Esophagus (tissue), 2 donors: ENCODE measurements at places on chromosomes 1 and 21. TPM values are rescaled to one million over a fixed set of nuclear protein-coding genes. Genes with fewer than 3 reads are reported as not detected.

Gene NBPF20
- 0.47 TPM for polyA plus RNA-seq

Gene SNIP1
- 4.3 TPM for polyA plus RNA-seq

Gene AADACL3
- not detected for polyA plus RNA-seq

Gene TCHHL1
- not detected for polyA plus RNA-seq

Gene AMY1A
- not detected for polyA plus RNA-seq

Gene KCNQ4
- 1.9 TPM for polyA plus RNA-seq

Gene GPR37L1
- polyA plus RNA-seq = 0.10 TPM

Gene BRINP2
- polyA plus RNA-seq = 0.01 TPM

Gene ARMH1
- polyA plus RNA-seq = 1.1 TPM

Gene RGSL1
- not detected for polyA plus RNA-seq

Gene CD52
- polyA plus RNA-seq = 20.6 TPM

Gene MPL
- polyA plus RNA-seq = 0.06 TPM

Gene SELENBP1
- 27.4 TPM for polyA plus RNA-seq

Gene PCBP3
- polyA plus RNA-seq = 0.24 TPM

Gene FAM151A
- 0.26 TPM for polyA plus RNA-seq

Gene OR6K6
- polyA plus RNA-seq = not detected

Gene SYT14
- under 0.01 TPM for polyA plus RNA-seq

Gene NR0B2
- not detected for polyA plus RNA-seq

Gene FMO5
- polyA plus RNA-seq = 0.86 TPM

Gene OR6Y1
- polyA plus RNA-seq = not detected

Gene FCRL1
- polyA plus RNA-seq = not detected

Gene SLC22A15
- 3.1 TPM for polyA plus RNA-seq

Gene DDX59
- polyA plus RNA-seq = 29.2 TPM

Gene SPATA1
- polyA plus RNA-seq = 1.3 TPM

Gene C4BPA
- 0.01 TPM for polyA plus RNA-seq

Gene MYCL
- 5.1 TPM for polyA plus RNA-seq

Gene RBM11
- polyA plus RNA-seq = 0.92 TPM

Gene PCP4
- polyA plus RNA-seq = 28.9 TPM

Gene ZSWIM5
- 0.41 TPM for polyA plus RNA-seq

Gene CFHR2
- polyA plus RNA-seq = not detected

Gene HSD3B1
- polyA plus RNA-seq = not detected

Gene UBE2Q1
- polyA plus RNA-seq = 24.7 TPM

Gene HCRTR1
- polyA plus RNA-seq = 0.02 TPM
